ENCODE measurements at places on chromosomes 13 and 19.

DNA sequence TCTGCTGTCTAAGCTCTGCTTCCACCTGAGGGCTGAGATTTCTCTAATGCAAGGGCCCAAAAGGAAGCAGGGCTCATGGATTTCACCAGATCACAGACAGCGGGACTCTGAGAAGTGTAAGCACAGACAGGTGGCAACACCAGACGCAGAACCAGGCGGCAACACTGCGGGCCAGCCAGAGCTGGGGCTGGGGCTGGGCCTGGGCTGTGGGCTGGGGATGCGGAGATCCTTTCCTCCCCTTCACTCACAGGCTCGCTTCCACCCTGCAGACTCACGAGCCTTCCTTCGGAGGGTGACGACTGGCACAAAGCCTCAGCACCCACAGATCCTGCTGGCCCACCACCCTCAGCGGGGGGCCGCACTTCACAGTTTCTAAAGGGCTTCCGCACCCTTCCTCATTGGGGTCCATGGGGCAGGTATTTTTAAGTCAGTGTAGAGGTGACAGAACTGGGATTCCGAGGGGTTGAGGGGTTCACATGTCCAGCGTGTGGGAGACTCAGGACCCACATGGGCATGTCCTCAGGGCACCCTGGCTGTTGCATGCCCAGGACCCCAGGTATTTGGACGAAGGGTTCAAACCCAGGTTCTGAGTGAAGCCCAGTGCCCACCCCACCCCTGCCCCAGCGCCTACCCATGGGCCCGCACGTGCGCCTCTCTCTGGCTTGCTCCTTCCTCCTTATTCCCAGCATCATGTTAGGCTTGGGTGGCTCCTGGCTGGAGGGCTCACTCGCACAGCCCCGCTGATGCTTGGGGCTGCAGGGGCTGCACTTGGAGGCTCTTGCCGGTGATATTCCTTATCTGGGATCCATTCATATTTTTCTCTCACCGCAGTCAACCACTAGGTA is 137.3 kb upstream of the GPR12 start:
- DNase-seq = no peak

DNA sequence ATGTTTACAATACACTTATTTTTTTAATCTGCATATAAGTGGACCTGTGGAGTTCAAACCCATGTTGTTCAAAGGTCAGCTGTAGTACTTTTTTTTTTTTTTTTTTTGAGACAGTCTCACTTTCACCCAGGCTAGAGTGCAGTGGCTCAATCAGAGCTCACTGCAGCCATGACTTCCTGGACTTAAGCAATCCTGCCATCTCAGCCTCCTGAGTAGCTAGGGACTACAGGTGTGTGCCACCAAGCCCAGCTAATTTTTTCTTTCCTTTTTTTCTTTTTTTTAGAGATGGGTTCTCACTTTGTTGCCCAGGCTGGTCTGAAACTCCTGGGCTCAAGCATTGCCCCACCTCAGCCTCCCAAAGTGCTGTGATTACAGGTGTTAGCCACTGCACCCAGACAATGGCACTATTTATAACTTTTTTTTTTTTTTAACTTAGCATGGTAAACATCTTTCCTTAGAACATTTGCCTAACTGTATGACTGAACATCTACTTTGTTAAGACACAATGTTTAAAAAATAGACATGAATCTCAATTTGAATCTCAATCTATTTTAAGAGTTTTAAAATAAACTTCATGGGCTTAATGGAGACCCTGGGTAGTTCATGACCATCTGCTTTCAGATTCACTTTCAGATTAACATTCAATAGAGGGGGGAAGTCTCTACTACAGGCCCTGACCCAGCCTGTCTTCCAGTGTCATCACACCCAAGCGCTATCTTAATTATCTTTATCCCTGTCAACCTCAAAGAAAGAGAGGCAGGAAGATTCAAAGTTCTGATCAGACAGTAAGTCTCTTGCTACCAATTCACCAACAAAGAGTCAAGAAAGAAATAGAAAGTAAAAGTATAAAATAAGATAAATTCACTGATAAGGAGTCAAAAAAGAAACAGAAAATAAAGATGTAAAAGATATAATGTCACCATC is 97.7 kb upstream of the DOCK9 start:
- DNase-seq = no peak

- DNase-seq = peak; percentile 84
Observed at GRCh38 chr19:16327911-16328823, 3.5 kb downstream of the KLF2 start.

DNA sequence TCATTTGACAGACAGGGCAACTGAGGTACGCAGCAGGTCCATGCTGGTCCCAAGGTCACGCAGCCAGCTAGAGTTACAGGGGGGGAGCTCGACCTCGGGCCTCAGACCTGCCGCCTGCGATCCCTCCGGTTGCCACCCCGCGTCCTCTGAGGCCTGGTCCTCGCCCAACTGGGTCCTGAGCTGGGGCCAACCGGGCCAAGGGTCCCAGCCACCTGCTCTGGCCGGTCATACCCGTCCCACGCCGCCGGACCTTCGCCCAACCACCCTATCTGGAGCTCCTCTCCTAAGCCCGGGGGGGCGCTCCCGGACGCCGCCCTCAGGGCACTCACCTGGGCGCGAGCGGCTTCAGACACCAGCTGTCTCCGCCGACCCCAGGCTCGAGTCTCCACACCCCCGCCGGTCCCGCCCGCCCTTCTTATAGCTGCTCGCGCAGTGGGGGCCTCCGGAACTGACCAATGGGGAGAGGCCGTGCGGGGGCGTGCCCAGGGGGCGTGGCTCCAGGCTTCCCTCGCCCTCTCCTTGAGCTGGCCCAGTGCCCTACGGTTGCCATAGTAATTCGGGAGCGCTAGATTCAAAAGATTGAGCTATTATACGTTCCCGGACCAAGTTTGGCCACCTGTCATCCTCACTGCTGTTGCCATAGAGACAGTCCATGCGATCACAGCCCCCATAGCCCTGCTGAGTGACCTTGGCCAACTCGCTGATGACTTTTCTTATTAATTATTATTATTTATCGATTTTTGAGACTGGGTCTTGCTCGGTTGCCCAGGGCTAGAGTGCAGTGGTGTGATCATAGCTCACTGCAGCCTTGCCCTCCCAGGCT is at the start of gene PLIN5:
TSS of gene PLIN5 (minus strand) at position 389 of the 823 bp plus-strand sequence. CDS start 1,150 bp downstream, outside the sequence.
- peak; percentile 85 for DNase-seq

DNA sequence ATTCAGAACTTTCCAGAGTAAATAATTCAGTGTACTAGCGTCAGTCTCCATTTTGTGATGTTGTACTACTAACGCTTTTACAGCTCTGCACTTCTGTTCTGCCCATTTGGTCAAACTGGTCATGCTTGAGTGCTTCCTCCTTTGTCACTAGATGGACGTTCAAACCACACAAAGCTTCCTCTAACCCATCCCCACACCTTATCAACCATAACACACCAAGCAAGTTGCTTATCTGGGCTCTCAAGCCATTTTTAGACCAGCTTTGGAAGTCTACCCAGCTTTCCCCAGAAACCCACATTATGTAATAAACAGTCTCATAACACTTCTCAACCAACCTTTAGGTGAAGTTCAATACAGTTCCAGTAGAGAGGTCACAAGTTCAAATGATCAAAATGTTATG is 2.3 kb upstream of the ZNF347 start:
- no peak for DNase-seq

- DNase-seq = no peak
Observed at GRCh38 chr13:27482983-27483382, 32.6 kb upstream of the MTIF3 start.

- DNase-seq = no peak
Observed at GRCh38 chr13:38730332-38730731, 43.5 kb downstream of the FREM2 start.

- no peak for DNase-seq
Observed at GRCh38 chr19:1343041-1343440, 40.7 kb upstream of the NDUFS7 start.

GRCh38 chr19:38496603-38497487 is 63.4 kb downstream of the RYR1 start:
- no peak for DNase-seq

GRCh38 chr19:41261474-41262190 is 2.5 kb upstream of the HNRNPUL1 start:
- DNase-seq = no peak

GRCh38 chr19:42961119-42961518 is 24.1 kb upstream of the PSG7 start:
- DNase-seq = no peak

- no peak for DNase-seq
Observed at GRCh38 chr19:13098277-13099072, 4.2 kb downstream of the LYL1 start.

GRCh38 chr13:30746791-30747190 is 11.4 kb downstream of the ALOX5AP start:
- DNase-seq = no peak

DNA sequence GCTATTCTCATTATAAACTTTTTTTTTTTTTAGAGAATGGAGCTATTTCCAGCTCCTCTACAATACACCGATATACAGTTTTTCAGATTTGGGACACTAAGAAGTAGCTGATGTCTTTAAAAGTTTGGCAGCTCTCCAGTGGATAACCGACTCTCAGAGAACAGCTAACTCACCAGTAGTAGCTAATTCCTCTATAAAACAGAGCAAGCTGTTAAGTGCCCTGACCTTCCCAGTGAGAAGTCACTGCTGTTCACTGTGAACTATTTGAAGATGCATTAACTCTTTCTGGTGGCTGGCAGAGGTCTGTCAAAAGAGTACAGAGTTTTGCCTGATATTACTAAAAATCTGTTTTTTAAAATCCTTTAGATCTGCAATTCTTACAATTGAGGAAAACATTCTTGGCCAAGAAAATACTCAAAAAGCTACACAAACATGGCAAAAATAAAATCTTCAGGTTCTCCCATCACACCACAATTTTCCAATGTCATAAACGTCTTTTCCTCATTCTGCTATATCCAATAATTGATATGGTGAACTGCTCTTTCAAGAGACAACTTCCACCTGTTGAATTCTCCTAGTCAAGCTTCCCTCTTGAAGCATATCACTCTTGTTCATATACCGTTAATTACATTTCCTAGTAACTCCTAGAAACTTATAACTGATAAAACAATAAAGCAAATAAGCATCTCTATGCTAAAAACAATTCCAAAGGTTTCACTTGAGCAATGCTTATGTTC is 44.2 kb downstream of the TBC1D4 start:
- DNase-seq = no peak

- no peak for DNase-seq
Observed at GRCh38 chr13:83547043-83547442, 335.2 kb downstream of the SLITRK1 start.

All from ureter (tissue), 1 donor.